ENCODE measurements at places on chromosomes 2 and 18.

- no peak for DNase-seq
Measured at GRCh38 chr2:70715071-70715985, 52.7 kb downstream of the ADD2 start.

DNA sequence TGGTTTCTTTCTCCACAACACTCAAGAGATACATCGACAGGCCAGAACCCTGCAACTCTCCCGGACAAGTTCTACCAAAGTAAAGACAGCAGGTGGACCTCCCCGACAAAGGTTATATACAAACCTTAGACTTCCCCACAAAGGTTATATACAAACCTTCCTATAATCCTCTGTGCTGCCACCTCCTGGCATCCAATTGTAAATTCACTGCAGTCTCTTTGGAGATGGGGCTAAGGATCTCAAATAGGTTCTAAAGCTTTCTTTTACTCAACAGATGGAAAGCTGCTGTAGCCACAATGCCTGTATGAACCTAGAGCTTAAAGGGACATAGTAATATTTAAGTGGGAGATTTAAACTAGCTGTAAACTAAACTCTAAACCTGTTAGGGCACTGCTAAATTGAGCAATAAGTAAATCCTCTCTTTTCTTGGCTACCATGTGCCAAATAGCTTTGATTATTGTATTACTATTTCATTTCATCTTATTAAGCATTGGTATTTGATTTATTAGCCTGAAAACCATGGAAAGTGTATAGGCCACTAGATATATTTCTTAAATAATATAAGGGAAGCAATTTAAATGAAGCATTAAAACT, 9.8 kb upstream of the MREG start:
- DNase-seq: peak; percentile 60

GRCh38 chr2:205848601-205849000, 166.3 kb downstream of the NRP2 start:
- no peak for DNase-seq

- DNase-seq: no peak
Measured at GRCh38 chr2:209472112-209472832, 48.4 kb downstream of the MAP2 start.

DNA sequence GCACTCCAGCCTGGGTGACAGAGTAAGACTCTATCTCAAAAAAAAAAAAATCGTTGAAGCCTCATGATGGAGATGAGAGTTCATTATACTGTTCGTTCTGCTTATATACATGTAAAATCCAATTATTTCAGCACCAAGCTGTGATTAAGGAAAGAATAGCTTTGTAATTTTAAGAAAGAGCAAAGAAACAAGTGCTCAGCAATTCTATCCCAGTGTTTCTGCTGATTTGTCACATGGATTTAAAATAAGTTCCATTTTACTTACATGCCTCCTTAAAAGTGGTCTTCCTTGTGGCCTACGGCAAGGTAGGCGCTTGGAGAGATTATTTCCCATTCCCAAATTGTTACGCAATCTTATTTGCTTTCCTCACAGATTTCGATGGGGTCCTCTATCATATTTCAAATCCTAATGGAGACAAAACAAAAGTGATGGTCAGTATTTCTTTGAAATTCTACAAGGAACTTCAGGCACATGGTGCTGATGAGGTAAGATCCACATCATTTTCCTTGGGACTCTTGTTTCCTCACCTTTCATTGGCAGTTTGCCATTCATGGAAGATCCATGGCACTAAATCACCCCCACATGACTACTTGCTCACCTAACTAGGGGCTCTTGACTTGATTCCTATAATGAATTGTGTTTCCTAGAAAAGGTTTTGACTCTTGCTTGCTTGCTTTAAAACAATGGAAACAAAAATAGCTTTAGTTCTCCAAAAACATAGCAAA, 11.5 kb downstream of the ARPC2 start:
- no peak for DNase-seq

GRCh38 chr2:19178175-19178574, 180.2 kb downstream of the OSR1 start:
- no peak for DNase-seq

DNA sequence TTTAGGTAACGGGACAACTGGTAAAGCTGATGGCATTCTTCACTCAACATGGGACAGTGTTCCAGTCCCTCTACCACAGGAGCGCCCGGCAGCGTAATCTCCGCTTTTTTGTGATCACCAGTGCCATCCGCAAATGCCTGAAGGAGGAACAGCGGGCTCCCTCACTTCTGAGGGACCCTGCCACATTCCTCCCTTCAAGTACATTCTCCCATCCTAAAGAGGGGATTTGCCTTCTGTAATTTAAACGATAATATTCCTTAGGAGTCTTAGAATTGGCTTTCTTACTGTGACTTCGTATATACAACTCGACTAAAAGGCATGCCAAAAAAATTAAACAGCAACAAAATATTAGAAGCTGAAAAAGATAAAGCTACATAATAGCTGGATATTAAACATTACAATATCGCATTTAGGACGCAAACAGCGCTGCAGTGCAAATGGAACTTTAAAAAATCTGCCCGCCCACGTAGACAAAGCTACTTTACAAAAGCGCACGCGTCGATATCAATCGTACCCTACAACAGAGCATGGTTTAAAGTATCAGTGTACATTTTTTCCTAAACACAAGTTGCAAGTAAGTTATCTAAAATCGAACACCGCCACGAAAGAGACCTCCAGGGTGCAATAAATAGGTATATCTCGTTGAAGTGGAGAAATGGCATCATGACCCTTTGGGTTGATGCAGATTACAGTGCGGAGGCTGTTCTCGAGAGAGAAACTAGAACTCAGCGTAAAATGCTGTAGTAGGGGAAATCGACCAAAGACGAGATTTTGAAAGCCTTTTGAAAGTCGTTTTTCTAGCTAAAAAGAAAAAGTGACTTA, 2.3 kb upstream of the VSNL1 start:
- DNase-seq: no peak

DNA sequence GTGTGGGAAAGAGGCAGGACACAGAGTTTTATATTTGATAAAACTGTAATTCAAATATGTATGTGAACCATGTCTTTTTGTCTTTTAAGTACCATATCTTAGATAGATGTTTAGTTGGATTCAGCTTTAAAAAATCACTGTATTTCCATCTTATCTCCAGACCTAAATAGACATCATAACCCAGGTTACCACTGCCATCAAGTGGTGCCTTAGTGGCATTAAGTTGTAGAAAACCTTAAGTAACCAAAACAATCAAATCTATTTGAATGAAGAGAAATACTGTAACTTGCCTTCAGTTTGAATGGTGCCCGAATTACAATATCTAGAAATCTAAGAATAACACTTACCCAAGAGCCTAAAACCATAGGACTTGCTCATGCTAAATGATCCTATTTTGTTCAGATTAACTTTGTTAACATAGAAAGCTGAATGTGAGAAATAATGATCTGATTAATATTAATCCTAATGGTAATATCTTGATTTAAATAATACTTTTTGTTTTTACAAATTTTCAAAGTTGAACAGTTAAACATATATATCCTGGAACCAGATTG, 92.5 kb upstream of the MAP2 start:
- DNase-seq: no peak

- DNase-seq: no peak
Measured at GRCh38 chr18:27372386-27372785, 187.3 kb upstream of the CHST9 start.

GRCh38 chr18:47422524-47422923, 171.1 kb upstream of the SKOR2 start:
- DNase-seq: no peak

GRCh38 chr18:39513186-39513585, 1947.6 kb upstream of the CELF4 start:
- DNase-seq: no peak

GRCh38 chr18:70355620-70356385, 67.0 kb downstream of the SOCS6 start:
- DNase-seq: no peak

GRCh38 chr2:64019083-64019974, at the start of gene VPS54:
Gene VPS54, minus strand, starts transcription at chr2:64019428. Its CDS starts 35,429 bp downstream, at chr2:63983999.
- peak; percentile 78 for DNase-seq

GRCh38 chr2:222360997-222361396, 62.2 kb upstream of the PAX3 start:
- DNase-seq: no peak

- DNase-seq: no peak
Measured at GRCh38 chr2:8496617-8497016, 185.2 kb upstream of the ID2 start.

GRCh38 chr2:53575721-53576124, 191.9 kb upstream of the CHAC2 start:
- DNase-seq: no peak

GRCh38 chr2:101509499-101510284, 34.8 kb upstream of the RFX8 start:
- DNase-seq: no peak

DNA sequence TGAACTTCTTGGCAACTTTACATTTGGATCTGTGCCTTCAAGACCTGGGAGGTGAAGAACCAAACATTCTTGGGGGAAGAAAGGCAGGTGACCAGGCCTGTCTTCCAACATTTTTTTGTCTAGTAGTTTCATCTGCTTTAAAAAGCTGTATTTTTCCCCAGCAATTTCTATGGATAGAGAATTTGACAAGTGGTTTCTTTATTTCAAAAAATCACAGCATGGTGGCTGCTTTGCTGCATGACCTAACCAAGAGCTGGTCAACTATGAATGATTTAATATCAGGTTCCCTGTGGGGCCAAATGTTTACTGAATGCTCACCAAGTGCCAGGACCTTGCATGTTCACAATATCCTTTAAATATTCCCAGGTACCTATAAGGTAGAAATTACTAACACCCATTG, 19.1 kb downstream of the LRP2 start:
- no peak for DNase-seq

GRCh38 chr2:133475610-133476009, 92.7 kb downstream of the NCKAP5 start:
- no peak for DNase-seq

GRCh38 chr2:2941205-2941604, 436.4 kb downstream of the EIPR1 start:
- DNase-seq: no peak

DNA sequence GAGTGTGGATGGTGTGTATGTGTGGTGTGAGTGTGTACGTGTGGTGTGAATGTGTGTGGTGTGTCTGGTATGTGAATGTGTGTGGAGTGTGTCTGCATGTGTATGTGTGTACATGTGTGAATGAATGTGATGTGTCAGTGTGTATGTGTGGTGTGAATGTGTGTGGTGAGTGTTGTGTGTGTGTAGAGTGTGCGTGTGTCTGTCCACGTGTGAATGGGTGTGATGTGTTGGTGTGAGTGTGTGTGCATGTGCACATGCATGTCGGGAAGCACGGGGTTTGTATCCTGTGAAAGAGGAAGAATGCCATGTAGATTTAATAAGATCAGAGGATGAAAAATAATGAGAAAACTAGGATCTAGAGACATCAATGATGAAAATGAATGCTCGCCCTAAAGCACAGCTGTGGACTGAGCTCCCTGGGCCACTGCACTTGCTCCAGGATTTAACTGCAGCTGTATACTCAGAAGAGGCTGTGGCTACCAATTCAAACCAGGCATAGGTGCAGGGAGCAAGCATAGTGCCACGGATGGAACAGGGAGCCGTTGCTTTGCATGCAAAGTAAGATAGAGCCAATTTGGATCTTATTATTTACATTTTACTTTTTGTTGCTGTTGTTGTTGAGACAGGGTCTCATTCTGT, 122.7 kb downstream of the DOCK10 start:
- no peak for DNase-seq

DNA sequence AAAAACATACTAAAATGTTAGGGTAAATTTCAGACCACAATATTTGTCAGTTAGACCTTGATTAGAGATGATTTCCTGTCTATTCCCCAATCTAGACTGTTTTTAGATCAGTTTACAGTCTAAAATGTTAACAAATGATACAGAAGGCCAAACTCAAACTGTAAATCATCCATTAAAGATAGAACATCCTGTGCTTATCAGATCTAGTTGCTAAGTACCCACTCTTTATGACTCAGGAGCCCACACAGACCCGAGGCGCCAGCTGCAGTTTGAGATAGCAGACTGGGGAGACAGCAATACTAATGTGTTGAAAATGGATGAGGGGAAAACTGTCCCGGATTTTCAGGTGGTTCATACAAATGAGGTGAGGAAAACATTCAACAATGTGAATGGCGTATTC, 113.3 kb downstream of the SCG2 start:
- DNase-seq: no peak

DNA sequence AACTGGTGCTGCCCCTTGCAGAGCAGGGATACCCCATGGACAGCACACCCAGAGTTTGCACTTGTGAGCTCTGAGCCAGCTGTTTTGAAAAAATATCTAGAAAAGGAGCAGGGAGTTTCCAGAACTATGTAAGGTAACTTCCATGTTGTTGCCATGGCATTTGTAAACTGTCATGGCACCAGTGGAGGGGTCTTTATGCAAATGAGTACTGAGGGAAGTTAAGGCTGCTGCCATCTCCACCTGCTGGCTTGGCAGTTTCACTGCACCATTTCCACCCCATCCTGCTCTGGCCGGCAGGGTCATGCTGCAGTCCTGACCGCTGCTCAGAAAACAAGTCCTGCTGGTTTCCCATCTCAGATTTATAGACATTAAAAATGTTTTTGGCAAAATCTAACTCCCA, 52.3 kb upstream of the SNTG2 start:
- no peak for DNase-seq

- DNase-seq: no peak
Measured at GRCh38 chr2:195590199-195590860, 66.7 kb upstream of the SLC39A10 start.

- no peak for DNase-seq
Measured at GRCh38 chr2:21328177-21328576, 204.4 kb downstream of the TDRD15 start.

- DNase-seq: no peak
Measured at GRCh38 chr2:137380610-137381009, 583.7 kb upstream of the HNMT start.

GRCh38 chr2:224952936-224953657, 89.2 kb downstream of the DOCK10 start:
- DNase-seq: peak; percentile 63

DNA sequence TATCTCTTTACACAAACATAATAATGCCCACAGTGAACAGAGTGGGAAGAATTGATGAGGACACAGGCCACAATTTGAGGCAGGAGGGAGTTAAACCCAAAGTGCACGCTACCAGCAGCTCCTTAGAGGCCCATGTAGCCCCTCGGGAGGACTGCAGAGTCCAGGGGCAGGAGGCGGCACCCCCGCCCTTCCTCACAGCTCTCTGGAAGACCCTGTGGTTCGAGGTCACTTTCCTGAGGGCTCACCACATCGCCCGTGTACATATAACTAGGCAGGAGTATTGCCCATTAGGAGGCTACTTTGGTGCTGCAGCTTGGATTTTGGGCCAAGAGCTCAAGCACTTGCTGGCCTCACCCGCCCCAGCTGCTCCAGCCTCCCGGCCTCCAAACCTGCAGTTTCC, 22.2 kb upstream of the CIDEA start:
- DNase-seq: peak; percentile 4
